ENCODE measurements at places on chromosomes 6 and 20. TPM values are rescaled to one million over a fixed set of nuclear protein-coding genes. Genes with fewer than 3 reads are reported as not detected.

LSM14B gene
- total RNA-seq, result 38.6 TPM

PGC gene
- total RNA-seq, result 0.92 TPM

CUL9 gene
- 31.6 TPM for total RNA-seq

- no peak for DNase-seq
Measured at GRCh38 chr20:29742699-29743100, 1514.8 kb upstream of the DEFB115 start.

DNA sequence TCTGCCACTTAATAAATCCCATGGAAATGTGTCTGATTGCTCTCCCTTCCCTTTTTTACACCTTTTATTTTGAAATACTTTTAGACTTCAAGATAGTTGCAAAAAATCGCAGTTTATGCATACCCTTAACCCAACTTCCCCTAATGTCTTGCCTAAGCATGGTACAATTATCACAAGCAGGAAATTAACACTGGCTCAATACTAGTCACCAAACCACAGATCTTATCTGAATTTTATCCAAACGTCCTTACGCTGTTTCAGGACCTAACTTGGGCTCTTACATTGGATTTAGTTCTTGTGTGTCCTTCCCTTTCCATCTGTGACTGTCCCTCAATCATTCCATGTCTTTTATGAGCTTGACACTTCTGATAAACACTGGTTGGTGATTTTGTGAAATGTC lies 146.3 kb downstream of the ZNF217 start:
- no peak for DNase-seq
